Right lobe of liver (tissue), 6 donors: ENCODE measurements at places on chromosomes 1 and 21.

DNA sequence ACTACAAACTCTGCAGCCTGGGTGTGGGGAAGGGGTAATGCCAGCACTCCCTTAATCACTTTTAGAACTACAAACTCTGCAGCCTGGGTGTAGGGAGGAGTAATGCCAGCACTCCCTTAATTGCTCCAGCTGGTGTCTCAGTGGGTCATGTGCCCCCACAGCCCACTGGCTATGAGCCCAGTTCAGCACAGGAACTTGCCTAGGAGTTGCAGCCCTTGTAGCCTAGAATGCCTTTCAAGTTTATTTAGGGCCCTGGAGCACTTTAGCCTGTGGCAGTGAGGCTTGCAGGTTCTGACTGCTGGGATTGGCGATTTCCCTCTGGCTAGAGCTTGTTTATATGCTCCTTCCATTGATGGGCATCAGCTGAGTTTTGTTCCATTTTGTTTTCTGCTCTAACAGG, 17.1 kb downstream of the VN1R5 start:
- no peak for DNase-seq

GRCh38 chr1:53934170-53934765, 11.2 kb downstream of the IFT25 start:
- no peak for DNase-seq

GRCh38 chr1:101846820-101847219, 149.9 kb downstream of the OLFM3 start:
- no peak for DNase-seq

- no peak for DNase-seq
These were observed 257.8 kb upstream of the HOOK1 start for GRCh38 chr1:59556802-59557548.

DNA sequence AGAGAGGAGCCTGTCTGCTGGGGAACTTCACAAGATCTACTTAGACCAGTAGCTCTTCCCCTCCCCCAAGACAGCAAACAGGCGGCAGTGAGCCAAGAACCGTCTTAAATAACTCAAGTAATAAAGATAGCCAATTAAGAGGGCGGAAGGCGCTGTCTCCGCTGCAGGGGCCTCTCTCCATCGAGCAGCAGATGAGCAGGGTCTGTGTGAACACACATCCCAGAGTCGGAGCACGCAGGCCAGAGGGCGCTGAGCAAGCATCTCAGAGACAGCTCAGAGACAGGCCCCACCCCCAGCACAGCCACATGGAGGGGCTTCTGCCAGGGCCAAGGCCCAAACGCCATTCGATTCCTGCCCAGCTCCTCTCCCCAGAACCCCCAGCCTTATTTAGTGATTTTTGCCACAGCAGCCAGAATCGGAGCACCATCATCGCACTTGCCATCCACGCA, 11.1 kb downstream of the IFFO2 start:
- peak; percentile 54 for DNase-seq

DNA sequence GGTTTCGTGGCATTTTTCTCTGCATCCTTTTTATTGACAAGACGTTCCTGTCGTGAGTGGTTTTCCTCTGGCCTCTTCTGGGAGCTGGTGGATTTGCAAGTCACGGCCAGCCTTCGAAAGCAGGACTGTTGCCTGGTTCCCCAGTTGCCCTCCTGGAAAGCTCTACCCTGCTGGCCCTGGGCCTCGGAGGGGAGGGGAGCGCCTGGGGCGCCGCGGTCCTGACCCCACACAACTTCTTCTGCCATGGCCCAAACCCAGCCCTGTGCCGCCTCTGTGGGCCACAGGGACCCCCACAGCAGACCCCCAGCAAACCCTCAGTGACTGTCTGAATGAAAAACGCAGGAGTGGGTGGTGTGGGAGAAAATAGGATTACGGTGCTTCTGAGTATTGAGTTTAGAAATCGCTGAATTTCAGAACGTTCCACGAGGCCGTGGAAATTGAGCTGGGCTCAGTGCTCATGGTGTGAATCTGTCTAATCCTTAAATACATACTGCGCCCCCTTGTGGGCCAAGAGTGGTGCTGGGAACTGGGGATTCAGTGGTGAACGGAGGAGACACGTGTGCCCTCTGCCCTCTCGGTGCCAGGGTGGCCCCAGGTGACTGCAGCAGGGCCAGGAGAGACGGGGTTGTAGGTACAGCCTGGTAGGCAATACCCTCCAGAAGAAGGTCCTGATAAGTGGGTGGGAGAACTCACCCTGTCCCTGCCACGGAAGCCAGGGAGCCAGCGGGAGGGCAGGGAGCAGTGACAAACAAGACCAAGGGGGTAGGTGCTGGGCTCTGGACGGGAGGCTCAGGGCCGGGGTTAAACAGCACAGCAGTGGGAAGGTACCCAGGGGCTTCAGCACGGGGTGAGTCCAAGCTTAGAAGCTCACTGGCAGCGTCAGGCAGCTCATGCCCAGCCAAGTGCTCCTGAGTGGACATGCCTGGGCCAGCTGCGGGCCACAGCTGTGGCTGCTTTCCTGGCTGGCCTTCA, 101.2 kb upstream of the COL6A1 start:
- DNase-seq: peak; percentile 75
